GM10248 (cell line): ENCODE measurements at places on chromosomes 3 and 15.
A peak's percentile ranks its signal among the peaks of the same experiment; 100 is the strongest.

DNA sequence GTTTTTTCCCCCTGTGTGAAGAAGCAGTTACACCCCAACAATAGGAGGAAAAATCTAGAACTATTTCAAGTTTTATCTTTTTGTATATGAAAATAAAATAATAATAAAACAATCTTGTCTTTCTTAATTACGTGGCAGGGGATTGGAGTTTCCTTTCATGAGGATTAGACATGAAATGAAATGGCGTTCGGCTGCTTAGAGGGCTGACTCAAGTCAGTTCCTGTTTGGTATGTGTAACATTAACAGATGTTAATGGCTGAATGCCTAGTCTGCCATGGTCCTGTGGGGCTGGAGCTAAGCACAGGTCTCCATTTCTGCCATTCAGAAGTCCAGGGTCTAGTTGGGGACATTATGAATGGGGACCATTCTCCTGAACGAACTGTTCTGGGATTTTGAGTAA, 3.1 kb upstream of the EXOG start:
- no peak for DNase-seq

DNA sequence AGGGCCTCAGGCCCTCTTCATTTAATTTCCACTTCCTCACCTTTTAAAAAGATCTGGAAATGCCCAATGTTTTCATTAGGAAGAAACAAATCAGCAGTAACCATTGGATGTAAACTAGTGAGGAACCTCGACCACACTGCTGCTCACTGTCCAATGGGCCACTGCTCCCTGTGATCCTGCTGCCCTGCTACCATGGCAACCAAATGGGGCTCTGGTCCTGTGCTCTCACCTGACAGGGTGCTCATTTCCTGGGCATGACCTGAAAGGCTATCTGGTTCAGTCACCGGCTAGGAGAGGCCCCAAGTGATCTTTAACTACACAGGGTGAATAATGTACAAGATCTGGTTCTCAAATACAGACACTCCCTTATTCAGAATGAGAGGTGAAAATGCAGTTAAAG, 54.6 kb downstream of the ARHGEF3 start:
- no peak for DNase-seq

DNA sequence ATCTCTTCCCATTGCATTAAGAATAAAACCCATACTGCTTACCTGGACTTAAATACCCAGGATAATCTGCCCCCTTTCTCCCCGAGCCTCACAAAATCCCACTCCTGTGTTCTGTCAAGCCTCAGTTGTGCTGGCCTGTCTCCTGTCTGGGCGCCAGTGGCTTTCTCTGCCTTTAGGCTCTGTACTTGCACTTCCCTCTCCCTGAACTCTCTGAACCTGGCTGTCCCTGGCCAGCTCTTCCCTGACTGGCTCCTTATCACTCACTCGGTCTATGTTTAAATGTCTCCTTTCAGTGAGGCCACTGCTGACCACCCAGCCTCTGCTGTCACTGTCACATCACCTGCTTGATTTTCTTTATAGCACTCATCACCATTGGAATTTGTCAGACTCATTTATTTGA, 382.7 kb upstream of the PPP2R3A start:
- DNase-seq: no peak

DNA sequence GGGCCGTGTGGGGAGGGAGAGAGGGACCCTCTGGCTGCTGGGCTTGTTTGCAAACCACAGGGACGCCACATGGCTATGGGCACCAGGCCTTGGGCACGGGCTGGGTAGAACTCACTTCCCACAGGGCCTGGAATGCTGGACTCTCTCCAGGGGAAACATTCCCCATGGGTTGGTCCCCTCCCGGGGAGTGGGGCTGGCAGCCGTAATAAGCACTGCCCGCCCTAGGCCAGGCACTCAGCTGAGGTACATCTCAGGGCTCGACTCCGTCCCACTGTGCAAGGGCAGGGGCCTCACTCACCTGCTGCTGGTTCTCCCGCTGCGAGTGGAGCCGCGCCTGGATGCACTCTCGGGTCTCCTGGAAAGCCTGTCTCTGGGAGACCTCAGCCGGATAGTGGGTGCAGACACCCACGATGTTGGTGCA, 96.7 kb downstream of the ADCY5 start:
- no peak for DNase-seq

DNA sequence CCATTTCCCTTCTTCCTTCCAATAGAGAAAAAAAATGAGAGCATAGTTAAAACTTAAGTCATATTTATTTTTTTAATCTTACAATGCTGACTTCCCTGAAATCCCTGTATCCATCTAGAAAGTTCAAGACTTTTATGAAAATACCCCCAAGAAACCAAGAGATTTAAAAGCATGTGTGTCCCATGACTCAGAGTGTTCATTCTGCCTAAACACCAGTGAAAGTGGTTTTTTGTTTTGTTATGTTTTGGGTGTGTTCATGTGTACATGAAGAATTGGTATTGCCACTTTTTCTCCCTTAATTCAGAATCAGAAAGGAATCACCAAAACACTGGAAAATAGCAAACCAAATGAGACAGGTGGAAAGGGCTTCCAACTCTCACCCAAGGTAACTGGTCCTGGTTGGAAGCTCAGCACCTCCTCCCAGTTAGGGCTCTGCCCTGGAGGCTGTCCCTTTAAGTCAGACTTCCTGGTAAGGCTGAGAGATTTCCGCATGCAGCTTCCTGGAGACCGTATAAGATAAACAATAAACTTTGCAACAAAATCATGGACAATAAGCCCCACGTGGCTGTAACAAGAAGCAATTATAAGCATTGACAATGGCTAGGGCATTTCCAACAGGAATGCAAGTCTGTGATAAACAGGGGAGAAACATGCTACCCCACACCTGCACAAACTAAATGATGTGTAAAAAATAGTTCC, 121.9 kb upstream of the ARHGEF3 start:
- DNase-seq: no peak

DNA sequence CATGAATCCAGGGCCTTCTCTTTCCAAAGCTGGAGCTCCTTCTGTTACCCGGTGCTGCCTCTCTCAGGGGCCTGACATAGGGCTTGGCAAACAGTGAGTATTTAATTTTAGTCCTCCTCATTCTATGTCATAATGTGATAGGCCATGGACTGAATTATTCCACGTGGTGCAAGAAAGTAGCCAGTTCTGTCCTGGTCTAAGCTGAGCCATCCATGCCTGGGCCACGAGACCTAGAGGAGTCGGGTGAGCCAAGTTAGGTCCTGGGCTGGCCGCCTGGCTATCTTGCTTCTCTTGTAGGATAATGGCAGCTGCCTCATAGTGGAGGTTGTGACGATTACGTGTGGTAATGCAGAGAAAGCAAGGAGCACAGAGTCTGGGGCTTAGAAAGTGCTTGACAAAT, 170.6 kb downstream of the FAM43A start:
- no peak for DNase-seq

DNA sequence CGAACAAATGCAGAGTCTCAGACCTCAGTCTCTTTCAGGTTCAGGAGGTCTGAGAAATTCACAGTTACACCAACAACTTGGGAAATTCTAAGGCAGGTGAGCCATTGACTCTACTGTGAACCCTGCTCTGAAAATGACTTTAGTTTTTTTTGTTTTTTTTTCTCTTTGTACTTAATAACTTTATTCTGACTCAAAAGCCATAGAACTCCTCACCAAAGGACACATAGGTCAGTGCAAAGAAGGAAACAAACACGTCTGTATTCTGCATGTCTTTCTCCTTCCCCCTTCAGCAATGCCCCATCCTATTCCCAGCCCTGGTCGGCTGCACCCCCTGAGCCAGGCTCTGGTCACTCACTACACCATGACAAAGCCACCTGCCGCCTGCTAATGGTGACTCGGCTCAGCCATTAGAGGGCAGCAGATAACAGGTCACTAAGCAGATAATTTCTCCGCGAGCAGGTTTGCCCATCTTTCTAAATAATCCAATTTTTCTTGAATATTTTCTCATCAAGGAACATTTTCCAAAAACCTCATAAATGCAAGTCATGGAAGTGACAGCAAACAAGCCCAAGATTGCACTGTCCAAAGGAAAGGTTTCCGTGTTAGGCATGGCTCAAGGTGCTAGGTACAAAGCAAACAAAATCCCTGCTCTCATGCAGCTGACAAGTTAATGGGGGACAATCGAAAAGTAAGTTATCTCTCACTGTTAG, 37.7 kb downstream of the TM4SF4 start:
- DNase-seq: peak; percentile 70

GRCh38 chr3:172569128-172570008, 46.1 kb upstream of the TNFSF10 start:
- no peak for DNase-seq

- no peak for DNase-seq
These were observed 231.2 kb upstream of the ARRDC4 start for GRCh38 chr15:97729270-97729669.

DNA sequence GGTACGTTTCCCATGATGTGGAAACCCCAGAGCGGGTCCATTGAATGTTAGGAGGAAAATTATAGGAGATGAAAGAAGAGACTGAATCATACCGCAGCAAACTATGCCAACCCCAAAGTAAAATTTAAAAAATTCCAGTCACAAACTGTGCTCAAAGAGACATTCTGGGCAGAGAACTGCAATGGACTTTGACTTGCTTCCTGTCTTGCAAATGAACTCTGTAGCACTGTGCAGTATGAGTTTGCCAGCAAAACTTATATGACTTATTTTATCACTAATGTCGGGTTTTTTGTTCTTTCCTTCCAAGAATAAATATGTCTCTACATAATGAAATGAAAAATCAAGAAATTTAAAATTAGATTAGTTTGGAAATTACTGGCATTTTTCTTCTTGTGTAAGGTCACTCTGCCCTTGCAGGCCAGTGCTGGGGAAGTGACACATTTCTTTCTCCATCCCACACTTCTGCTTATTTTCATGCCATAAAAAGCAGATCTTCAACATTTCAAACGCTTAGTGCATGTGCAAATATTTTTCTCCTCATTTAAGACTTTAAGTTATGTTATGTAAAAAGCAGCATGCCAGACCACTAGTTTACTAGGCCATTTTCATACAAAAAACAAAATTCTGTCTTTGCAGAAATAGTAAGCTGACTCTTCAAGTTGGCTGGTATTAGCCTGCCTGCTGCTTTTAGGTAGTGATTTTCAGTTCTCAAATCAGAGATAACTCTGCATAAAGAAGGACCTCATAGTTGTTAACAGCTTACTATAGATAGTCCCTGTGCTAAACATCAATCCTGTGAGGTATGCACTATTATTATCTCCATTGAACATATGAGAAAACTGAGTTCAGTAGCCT, 32.2 kb upstream of the SSR3 start:
- peak; percentile 18 for DNase-seq

DNA sequence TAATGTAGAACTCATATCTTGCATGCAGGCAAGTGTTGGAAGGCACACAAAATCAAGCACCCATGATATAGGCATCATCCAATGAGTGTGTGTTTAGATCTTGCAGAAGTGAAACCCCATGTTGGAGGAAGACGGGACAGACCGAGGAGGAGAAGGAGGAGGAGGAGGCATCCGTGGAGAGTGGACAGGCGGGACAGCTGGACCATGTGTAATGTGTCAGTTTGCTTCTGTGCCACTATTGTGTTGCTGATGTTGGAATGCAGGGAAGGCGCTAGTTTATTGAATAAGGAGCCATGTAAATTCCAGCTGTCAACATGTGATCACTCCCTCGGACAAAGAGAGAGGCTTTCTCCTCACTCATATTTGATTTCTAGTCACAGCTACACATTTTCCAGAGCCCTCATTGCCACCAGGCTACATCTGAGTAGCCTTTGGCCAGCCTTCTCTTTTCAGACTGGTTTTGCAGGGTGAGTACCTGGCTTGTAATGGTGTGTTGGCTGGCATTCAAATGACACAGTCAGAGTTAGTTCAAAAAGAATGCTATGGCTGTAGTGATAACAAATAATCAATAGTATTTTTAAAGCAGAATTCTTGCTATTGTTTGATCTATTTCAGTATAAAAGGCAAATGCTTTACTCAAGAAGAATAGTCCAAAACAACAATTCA, 1037.6 kb upstream of the NR2F2 start:
- no peak for DNase-seq
